PC-3 (cell line): ENCODE measurements at places on chromosomes 7 and 10.

- H3K4me1 ChIP-seq, result peaks cover 50% of the 10 kb centered on the region
- DNase-seq, result peak; percentile 45
- no peaks in the 10 kb centered on the region for H3K27me3 ChIP-seq
- H3K27ac ChIP-seq, result peak overlapping the region; percentile 68
Measured at GRCh38 chr7:17408904-17409290, 110.4 kb downstream of the AHR start.

GRCh38 chr10:130659528-130659927 lies 523.3 kb downstream of the GLRX3 start:
- H3K27ac ChIP-seq, result no peak overlapping the region
- no peaks in the 10 kb centered on the region for H3K4me1 ChIP-seq
- H3K4me3 ChIP-seq, result no peak overlapping the region
- no peaks in the 10 kb centered on the region for H3K27me3 ChIP-seq
- no peaks in the 10 kb centered on the region for H3K36me3 ChIP-seq
- no peak for DNase-seq

- H3K27me3 ChIP-seq, result no peaks in the 10 kb centered on the region
- H3K36me3 ChIP-seq, result no peaks in the 10 kb centered on the region
- no peak overlapping the region for H3K4me3 ChIP-seq
- no peak overlapping the region for H3K27ac ChIP-seq
Measured at GRCh38 chr10:28922861-28923260, 245.5 kb downstream of the BAMBI start.

GRCh38 chr7:127967281-127967680 lies 64.0 kb downstream of the LRRC4 start:
- no peaks in the 10 kb centered on the region for H3K27me3 ChIP-seq
- DNase-seq, result no peak
- no peak overlapping the region for H3K4me3 ChIP-seq

DNA sequence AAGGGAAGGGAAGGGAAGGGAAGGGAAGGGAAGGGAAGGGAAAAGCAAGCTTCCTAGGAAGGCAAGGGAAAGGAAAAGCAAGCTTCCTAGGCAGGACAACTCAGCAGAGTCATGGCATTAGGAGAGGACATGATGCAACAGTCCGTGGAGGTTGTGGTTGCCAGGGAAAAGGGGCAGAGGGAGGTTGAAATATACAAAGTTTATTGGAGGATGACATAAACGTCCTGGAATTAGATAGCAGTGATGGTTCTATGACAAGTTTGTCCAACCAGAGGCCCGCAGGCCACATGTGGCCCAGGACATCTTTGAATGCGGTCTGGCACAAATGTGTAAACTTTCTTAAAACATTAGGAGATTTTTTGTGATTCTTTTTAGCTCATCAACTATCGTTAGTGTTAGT lies 59.8 kb upstream of the OPN4 start:
- peak; percentile 77 for DNase-seq
- no peaks in the 10 kb centered on the region for H3K36me3 ChIP-seq
- H3K4me3 ChIP-seq, result no peak overlapping the region
- H3K27me3 ChIP-seq, result no peaks in the 10 kb centered on the region
- H3K27ac ChIP-seq, result no peak overlapping the region

DNA sequence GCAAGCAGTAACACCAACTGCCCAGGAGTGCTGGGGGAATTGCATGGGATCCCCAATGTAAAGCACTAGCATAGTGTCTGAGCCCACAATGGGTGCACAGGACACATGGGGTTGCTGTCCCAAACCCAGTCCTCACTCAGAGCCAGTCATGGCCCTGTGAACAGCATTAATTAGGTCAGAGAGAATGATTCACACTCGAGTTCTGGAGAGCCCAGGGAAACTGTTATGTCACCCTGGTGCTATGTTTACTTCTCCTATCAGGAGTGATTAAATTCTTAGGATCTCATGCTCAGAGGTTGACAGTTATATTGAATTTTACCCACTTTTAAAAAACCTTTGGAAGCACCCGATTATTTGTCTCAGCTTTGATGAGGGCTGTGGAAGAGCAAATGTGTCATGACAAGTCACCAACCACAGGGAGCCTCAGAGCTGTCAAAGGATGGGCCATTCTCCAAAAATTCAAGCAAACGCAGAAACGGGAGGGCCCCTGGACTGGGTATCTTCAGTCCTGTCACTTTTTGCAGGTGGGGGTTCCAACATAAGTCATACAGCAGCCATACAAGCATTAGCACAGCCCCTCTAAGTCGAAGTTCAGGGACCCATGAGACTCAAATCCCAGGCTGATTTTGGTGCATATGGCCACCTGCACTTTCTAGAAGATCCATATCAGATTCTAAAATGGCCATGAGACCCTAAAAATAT lies 1.3 kb upstream of the RASSF4 start:
- no peak overlapping the region for H3K27ac ChIP-seq
- H3K36me3 ChIP-seq, result no peaks in the 10 kb centered on the region
- H3K27me3 ChIP-seq, result no peaks in the 10 kb centered on the region
- H3K4me3 ChIP-seq, result peak overlapping the region; percentile 80

- H3K27ac ChIP-seq, result no peak overlapping the region
- H3K4me3 ChIP-seq, result no peak overlapping the region
- no peaks in the 10 kb centered on the region for H3K27me3 ChIP-seq
- peak; percentile 92 for DNase-seq
Measured at GRCh38 chr10:35613597-35614226, 8.6 kb downstream of the GJD4 start.
